ENCODE measurements at places on chromosomes 7 and 10.

DNA sequence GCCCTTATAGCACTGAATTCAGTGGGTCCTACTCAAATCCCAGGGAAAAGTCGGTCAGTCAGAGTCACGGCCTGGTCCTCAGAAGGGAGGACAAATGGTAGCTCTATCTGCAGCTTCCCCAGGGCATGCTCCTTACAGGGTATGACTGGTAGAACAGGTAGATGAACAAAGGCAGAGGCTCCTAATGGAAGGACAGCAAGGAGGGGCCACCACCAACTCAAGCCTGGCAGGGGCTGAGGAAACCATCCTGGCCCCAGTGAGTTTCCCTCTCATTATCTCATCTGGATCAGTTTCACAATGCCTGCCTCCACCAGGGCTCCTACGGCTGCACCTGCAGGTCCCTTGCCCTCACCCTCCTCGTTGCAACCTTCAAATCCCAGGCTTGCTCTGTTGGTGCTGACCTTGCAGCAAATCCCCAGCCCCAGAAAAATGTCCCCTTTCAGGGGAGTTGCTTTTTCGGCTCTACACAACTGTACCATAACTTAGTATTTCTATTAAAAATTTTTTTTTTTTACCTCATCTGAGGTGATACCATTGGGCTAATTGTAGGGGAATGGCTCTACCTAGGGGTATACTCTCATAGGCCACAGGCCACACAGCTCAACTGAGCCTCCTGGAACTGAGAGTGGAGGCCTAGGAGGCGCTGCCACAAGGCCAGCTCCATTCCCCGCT lies 2.4 kb upstream of the MYO1G start:
- DNase-seq: no peak

DNA sequence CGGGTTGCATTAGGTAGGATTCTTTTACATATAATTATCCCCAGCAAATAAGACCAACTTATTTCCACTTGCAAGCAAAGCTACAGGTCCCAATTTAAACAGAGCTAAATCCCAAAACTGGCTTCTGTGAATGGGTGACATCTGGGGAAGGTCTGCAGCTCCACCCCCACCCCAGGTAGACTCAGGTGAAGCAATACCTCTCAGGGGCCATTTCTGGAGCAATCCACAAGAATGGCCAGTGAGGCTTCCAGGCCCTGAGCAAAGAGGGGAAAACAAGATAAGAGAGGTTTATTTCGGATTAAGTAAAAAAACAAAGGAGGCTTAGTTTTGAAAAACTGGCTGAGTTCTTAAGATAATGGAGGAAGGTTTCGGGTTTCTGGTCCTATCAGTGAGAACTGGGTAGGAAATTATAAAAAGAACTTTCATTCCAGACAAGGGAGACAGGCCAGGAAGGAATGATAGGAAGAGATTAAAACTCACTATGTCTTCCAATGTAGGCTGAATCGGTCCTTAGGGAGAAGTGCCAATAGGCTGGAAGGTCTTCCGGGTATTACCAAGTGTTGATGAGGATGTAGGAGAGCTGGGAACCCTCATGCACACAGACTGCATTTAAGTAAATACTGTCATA lies 25.4 kb downstream of the SH3PXD2A start:
- DNase-seq: no peak

- no peak for DNase-seq
These were observed 273.3 kb downstream of the PTEN start for GRCh38 chr10:88136712-88137111.

DNA sequence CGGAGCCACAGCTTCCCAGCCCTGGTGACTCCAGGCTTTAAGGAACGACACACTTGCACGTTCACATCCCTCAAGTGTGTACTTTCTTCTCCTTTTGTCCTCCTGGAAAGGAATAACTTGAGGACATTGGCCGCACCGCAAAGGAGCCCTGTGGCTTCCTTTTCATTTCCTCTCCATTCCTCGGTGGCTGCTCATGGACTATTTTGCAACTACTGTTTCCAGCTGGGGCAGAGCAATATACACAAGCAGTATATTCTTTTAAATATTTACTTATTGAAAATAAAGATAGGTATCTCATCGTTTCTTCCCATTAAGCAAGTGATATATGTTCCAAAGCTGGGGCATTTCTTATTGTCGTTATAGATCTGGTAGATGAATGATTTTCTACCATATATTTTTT lies 97.2 kb upstream of the LYZL1 start:
- DNase-seq: no peak

- DNase-seq: no peak
These were observed 190.5 kb upstream of the NRP1 start for GRCh38 chr10:33524966-33525365.

GRCh38 chr7:680411-681127 lies 45.9 kb upstream of the DNAAF5 start:
- DNase-seq: no peak

GRCh38 chr10:77177589-77177988 lies 460.0 kb downstream of the KCNMA1 start:
- DNase-seq: no peak

GRCh38 chr10:58300676-58301075 lies 31.7 kb downstream of the CISD1 start:
- DNase-seq: no peak

GRCh38 chr7:134083766-134084487 lies 43.2 kb upstream of the LRGUK start:
- DNase-seq: no peak

DNA sequence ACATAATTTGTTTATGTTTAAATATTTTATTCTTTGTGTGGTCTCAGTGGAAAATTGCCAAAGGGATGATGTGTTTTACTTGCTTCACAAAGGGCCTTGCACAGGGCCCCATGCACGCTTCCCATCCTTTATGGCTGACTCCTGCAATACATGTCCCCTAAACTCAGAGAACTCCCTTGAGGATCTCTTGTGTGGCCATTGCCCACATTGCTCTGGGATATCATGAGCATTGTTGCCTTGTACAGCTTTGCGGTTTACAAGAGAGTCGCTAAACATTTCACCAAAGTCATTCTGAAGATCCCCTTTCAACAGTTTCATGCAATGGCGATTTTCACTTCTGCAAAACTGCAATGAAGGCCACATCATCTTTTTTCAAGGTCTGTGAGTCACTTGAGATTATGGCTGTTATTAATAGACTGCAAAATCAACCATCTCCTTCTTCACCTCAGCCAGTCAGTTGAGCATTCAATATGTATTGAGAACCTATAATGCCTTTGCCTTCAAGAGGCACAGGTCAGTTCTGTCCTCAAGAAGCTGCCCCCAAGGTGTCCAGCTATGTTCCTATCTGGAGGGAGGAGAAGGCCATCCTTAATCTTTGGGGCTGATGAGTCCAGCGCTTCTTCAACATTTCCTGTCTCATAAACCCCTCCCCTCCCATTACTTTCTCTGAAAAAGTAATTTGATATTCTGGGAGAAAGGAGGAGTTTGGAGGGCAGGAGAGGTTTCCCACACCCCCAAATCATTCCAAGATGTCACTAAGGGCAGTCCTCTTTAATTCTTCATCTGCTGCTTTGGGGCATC lies 108.1 kb downstream of the CCDC71L start:
- DNase-seq: no peak

- DNase-seq: no peak
These were observed 358.1 kb downstream of the CRPPA start for GRCh38 chr7:16063221-16063620.

- peak; percentile 91 for DNase-seq
These were observed 7.2 kb upstream of the MBL2 start for GRCh38 chr10:52779541-52780390.

- peak; percentile 80 for DNase-seq
These were observed 33.8 kb upstream of the ZFAND2A start for GRCh38 chr7:1193593-1194424.

DNA sequence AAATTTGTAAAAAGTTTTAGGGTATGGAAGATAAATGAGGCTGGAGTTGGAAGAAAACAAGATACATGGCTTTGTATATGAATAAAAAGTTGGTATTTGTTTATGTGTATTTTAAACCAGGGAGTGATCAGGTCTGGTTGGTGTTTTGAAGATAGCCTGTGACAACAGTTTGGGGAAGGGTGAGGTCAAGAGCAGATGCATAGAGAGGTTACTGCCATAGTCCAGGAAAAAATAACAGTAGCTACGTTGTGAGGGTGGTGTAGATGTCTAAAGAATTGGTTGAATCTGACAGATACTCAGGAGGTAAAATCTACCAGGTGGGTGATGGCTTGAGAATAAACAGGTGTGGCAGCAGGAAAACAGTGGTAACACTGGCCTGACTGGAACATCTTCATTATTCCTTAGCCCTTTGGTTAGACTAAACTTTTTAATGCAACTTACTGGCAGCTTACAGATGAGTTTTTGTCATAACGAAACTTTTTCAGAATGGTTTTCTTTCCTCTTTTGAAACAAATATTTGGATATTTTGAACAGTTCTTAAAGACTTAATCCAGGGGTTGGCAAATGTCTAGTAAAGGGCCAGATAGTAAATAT lies 25.5 kb downstream of the ZNRF2 start:
- DNase-seq: no peak

- DNase-seq: no peak
These were observed 75.8 kb downstream of the PODXL start for GRCh38 chr7:131480384-131481315.

DNA sequence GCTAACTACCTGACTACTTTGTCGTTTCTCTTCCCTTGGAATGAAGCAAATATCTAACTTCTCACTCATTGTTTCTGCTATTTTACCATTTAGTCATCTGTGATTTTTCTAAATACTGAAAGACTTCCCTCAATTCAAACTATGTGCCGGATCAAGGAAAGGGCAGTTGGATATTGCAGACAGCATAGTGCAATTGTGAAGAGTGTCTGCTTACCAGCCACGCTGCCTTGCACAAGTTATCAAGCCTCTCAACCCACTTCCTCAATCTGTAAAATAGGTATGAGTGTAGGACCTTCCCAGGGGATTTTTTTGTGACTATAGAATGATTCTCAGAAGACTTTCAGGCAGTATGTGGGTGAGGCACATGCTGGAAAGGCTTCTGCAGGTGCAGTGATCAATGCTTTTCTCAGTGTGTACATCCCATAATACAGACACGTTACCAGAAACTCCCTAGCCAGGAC lies 54.3 kb downstream of the EGFR start:
- DNase-seq: no peak

DNA sequence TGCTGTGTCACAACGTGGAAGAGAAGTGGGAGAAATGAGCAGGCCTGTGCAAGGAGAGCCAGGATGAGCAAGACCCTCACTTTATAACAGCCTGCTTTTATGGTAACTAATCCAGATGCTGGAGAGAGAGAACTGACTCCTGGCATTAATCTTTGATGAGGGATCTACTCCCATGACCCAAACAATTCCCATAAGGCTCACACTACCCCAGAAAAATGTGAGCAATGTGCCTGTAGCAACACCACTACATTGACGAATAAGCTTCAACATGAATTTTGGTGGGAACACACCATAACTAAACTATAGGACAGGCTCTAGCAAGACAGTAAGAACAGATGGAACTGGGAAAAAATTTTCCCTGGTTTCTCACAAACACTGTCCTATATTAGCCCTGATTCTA lies 173.6 kb upstream of the PRSS58 start:
- DNase-seq: no peak

GRCh38 chr7:132429181-132429580 lies 147.1 kb downstream of the PLXNA4 start:
- no peak for DNase-seq

DNA sequence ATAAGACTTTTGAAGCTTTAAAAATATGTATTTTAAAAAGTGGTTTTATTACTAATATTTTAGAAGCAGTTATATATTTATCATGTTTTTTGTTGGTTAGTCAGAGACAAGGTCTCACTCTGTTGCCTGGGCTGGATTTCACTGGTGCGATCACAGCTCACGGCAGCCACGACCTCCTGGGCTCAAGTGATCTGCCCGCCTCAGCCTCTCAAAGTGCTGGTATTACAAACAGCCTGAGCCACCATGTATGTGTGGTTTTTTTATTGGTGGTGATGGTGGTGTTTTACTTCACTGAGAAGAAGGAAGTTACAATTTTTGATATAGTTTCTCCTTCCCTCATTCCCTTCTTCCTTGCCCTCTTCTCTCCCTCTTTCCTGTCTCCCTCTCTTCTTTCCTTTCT lies 13.4 kb downstream of the NHLRC2 start:
- DNase-seq: no peak

DNA sequence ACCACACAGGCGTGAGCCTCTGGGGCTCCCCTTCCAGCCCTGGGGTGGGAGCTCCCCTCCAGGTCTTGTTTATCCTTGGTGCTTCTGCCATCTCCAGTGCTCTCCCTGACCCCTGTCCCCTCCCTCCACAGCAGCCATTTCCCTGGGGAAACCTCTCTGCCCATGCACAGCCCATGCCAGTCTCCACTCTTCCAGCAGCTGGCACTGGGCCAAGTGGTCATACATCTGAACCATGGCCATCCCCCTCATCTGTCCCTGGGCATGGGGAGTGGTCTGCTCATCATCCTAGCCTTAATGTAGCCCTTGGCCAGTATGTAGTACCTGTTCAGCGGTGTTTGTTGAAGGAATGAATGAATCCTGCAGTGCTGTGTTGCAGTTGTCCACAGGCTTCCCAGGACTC lies 172.4 kb upstream of the ZNF32 start:
- DNase-seq: no peak

DNA sequence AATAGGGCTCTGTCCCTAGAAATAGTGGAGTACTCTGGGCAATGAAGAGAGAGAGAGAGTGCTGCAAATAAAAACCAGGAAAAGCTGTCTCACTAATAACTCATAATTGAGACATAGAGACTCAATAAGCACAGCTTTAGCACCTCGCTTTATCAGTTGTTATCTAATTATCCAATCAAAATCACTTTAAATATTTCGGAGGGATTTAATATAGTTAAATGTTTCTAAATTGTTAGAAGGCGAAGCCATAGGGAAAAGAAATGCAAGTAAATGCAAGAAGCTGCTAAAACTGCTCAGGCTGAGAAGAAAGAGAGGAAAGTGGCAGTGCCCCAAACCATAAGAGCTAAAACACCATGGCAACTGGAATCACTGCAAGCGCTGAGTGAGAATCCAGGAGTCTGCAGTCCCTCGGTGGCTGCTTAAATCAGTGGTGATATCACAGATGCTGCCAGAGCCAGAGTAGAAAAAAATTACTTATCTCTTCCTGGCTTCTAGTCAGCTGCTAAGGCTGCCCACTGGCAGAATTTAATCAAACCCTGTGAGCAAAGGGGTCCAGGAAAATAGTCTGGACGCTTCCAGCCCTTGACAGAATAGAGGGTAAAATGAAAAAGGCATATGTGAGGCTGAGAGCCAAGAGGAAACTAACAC lies 150.4 kb upstream of the CHRM2 start:
- DNase-seq: no peak

DNA sequence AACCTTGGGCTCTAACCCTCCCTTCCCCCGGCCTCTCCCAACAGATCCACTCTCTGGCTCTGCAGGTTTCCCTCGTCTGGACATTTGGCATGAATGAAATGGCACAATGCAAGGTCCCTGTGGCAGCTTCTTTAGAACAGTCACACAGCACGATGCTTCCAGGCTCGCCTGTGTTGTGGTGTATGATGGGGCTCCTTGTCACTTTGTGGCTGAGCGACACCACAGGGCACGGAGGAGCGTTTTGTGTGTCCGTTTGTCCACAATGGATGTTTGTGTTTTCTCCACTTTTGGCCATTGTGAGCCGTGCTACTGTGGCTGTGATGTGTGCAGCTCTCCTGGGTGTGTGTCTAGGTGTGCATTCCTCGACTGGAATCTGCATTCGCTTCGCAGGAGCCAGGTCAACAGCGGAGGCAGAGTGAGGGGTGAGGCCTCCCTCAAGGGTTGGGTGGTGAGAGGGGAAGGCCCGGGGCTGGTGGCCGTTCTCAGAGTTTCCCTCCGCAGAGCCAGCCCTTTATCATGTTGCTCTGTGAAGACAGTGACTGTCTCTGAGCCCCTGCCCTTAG lies 22.3 kb upstream of the SHH start:
- DNase-seq: no peak

GRCh38 chr7:150322114-150322832 lies 882 bp upstream of the LRRC61 start:
- no peak for DNase-seq

GRCh38 chr10:98638920-98639319 lies 192.2 kb upstream of the HPS1 start:
- DNase-seq: no peak
